Mesothelial cell of epicardium (in vitro differentiated cells): ENCODE measurements at places on chromosomes 1 and 21.

GRCh38 chr1:51636764-51637522, 20.1 kb downstream of the OSBPL9 start:
- DNase-seq, result no peak

- DNase-seq, result no peak
Measured at GRCh38 chr1:86067626-86068025, 88.9 kb downstream of the COL24A1 start.

DNA sequence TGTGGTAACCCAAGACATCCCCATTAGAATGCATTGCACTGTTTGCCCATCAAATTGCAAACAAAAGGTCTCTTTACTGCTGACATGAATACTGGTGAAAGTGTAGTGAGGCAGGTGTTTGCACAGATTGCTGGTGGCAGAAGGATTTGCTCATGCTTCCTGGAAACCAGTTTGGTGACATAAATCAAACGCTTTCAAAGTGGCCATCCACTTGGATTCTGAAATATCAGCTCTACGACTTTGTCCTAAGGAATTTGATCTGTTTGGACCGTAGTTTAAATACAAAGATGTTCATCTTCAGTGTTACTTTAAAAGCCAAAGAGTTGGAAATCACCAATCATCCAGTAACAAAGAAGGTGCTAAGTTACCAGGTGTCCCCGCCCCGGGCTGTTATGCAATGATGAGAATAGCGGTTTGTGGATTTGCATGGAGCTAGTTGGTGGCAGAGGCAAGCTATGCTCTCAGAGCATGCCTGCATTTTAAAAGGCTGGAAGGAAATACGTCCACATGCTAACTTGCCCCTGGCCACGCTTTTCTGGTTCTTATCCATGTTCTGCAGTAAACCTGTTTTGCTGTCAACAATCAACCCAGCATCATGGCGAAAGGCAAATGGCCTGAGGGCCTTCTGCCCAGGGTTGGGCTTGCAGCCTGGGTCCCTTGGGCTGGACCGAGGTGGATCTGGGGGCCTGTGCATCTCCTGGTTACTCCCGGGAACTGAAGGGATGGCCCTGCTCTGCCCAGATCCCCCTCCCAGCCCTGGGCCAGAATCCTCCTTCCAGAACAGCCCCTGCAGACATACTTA, 49.2 kb downstream of the UMODL1 start:
- no peak for DNase-seq

DNA sequence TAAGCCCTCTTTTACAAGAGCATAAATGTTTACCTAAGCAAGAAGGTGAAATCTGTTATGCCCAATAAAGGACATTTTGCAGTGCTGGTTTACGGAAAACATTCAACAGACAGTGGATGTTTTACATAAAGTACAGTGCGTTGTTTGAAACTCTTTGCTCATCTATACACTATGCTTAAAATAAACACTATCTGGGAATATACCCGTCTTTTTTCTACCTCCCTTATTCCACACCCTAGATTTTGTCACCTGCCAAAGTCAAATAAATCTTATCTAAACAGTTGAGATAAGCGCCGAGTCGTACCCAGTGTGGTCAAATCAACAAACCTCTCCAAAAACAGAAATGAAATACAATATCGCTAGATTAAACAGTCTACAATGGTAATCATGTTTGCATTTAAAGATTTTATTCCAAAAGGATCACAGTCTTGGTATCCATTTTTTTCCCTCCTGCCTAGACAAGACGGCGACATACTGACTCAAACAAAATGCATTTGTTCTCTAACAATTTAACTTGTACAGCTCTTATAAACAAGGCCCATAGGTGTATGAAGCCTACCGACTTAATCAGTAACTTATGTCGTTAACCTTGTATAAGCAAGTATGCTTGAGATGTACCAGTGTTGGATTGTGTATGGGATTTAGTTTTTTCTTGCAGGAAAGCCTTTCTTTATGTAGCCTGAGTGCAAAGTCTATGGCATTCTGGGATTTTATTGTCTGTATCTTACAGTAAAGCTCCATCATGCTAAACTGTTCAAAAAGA, 189.1 kb downstream of the FMN2 start:
- no peak for DNase-seq

DNA sequence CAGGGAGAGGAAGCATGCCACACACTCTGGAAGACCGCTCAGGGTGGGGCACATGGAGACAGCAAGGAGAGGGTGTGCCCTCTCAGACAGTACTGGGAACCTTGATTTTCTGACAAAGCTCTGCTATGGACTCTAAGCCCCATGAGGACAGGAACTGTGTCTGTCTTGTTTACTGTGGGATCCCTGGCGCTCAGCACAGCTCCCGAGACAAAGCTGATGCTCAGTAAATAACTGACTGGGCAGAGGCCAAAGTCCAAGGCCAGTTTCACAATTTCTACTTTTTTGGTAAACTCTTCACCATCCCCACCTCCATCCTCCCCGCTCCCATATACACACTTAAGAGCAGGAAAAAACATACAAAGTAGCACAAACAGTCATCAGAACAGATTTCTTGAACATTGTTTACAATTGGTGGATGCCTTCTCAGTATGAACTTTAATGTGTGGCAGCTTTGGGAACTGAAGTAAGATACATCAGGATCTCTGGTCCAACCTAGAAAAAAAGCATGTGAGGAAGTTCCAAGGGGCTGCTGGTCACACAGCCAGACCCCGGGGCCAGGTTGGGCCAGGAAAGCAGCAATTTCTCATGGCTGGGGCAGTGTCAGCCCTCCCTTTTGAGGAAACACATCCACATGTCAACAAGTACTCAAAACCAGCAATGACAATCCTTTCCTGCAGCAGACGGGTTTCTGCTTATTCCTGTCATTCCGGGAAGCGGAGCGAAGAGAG, 5.6 kb upstream of the AHCYL1 start:
- DNase-seq, result no peak

- no peak for DNase-seq
Measured at GRCh38 chr1:31095298-31095981, 29.9 kb upstream of the PUM1 start.

GRCh38 chr21:44463724-44464123, 8.4 kb downstream of the LRRC3 start:
- no peak for DNase-seq

GRCh38 chr1:170471398-170472053, 60.4 kb upstream of the GORAB start:
- no peak for DNase-seq

DNA sequence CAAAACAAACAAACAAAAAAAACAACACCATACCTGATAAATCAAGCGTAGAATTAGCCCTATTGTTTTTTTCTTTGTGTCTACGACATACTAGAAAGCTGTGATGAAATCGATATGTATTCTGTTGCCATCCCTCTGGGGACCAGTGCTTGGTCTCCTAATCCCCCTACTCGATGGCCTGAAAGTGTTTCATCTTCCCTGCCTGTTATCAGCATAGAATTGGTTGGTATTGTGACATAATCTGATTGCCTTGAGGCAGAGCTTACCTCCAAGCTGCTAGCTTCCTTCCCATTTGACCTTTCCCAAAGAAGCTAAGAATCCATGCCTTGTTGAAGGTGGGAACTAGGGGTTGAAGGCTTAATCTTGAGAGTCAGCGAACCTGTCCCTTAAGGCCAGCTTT, 40.7 kb upstream of the PIGV start:
- DNase-seq, result no peak

GRCh38 chr1:62687421-62687902, 724 bp downstream of the DOCK7 start:
- DNase-seq, result peak; percentile 21

DNA sequence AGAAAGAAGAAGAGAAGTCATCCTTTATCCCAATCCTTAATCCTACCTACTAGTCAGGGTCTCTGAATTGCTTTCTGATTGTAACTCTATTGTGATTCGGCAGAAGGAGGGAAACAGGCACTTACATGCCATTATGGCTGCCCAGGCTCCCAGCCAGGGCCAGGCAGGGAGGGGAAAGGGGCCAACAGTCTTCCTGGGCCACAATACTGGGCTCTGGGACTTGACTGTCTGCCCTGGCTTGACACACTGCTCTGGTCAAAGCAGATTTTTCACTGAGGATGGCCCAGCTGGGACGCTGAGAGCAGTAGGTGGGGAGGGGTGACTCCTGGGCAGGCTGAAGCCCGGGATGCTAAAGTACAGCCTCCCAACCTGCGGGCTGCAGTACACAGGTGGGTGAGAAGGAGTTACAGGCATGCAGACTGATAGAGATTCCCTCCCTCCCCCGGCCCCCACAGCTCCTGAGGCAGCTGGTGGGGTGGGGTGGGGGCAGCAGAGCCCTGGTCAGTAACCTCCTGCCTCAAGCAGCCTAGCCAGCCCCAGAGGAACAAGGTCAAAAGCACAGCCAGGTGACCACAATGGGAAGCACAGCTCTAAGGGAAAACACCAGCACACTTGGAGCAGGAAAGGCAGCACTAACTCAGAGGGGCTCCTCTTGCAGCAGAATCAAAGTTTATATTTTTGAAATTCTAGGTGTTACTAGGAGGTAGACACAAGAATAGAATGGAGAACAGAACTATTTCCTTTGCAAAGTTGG, 25.3 kb downstream of the KCND3 start:
- no peak for DNase-seq

- DNase-seq, result no peak
Measured at GRCh38 chr1:113199760-113200455, 126.9 kb downstream of the LRIG2 start.

- no peak for DNase-seq
Measured at GRCh38 chr1:229275005-229275404, 4.1 kb downstream of the RAB4A start.
